ENCODE measurements at places on chromosomes 11 and 22.

DNA sequence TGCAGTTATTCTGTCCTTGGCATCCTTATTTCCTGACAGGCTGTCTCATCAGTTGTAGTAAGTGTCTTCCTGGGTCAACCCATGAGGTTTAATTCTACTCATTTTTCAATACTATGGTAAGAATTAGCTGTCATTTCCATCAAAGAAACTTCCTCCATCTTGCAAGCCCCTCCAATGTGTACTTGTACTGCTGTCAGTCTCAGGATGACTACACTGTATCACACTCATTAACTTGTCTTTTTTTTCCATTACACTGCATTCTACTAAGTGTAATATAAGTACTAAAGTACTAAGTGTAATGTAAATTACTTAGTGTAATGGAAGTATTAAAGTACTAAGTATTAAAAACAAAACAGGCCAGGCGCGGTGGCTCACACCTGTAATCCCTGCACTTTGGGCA, 102.8 kb downstream of the CWF19L2 start:
- DNase-seq = no peak

GRCh38 chr11:45320371-45320770, 34.2 kb upstream of the SYT13 start:
- DNase-seq = no peak

- DNase-seq = no peak
These were observed 9.4 kb upstream of the AP1B1 start for GRCh38 chr22:29397791-29398190.

- DNase-seq = no peak
These were observed 29.7 kb downstream of the LRP4 start for GRCh38 chr11:46888636-46889035.

DNA sequence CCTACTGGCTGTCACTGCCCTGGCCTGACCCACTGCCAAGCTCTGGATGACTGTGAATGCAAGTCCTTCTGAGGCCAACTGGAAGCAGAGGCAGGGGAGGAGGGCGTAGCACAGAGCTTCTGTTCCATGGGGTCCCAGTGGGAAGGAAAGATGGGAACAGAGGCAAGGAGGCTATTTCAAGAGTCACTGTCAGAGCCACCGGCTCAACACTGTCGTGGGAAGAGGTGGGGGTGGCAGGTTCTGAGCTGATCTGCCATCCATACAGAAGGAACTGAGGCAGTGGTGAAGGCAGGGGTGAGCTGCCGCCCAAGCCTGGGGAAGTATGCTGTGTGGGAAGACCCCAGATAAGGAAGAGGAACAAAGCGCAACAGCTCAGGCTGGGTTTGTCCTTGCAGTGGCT, 54.7 kb downstream of the SGSM3 start:
- DNase-seq = no peak

- peak; percentile 11 for DNase-seq
These were observed 907.1 kb downstream of the DLG2 start for GRCh38 chr11:84719935-84720577.

GRCh38 chr11:3622521-3622920, 19.3 kb downstream of the ART5 start:
- DNase-seq = no peak

DNA sequence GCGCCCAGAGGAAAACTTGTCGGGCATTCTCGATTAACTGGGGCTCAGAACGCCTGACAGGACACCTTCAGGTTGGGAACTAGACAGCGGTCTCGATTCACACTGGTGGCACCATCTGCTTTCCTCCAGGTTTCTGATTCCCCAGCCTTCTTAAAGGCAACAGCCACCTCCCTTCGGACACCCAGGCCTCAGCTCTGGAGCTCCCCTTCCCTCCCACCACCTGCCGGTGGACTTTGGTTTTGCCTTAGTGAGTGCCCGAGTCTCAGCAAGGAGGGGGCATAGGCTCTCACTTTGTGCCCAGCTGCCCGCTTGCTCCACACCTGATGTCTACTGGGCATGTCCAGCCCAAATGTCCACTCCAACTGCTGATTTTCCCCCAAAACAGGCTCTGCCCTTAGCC, 110.4 kb upstream of the PARVA start:
- no peak for DNase-seq

- no peak for DNase-seq
These were observed 3.8 kb downstream of the CD81 start for GRCh38 chr11:2380807-2381350.

GRCh38 chr11:45568049-45568448, 97.4 kb downstream of the CHST1 start:
- DNase-seq = no peak
